ENCODE measurements at places on chromosomes 6 and 20. TPM values are rescaled to one million over a fixed set of nuclear protein-coding genes. Genes with fewer than 3 reads are reported as not detected.
A peak's percentile ranks its signal among the peaks of the same experiment; 100 is the strongest.

The SEL1L2 gene
- polyA plus RNA-seq = not detected

- no peak for DNase-seq
Measured at GRCh38 chr6:90676516-90677300, 89.8 kb upstream of the MAP3K7 start.

DNA sequence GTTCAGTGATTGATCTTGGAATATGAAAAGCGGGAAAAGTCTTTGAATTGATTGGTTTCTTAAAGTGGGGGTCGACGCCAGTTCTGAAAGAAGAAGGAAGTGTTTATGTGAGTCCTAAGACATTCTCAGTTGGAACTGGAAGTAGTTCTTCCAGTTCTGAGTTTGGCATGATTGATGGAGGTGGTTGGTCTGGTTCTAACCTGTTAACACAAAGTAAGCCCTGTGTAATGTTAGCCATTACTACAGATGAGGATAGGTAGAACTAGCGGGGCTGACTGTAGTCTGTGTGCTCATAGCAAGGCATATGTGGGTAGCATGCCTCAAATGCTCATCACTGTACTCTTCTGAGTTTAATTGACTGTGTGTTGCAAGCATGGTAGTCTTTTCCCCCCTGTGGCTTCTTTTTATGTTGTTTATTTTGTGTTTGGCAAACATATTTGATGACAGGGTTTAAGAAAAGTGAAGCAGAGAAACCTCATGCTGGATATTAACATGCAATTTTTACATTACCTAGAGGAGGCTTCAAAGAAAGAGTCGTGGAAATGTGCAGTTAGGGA lies 24.9 kb downstream of the CITED2 start:
- no peak for DNase-seq

GRCh38 chr6:137105375-137105774 lies 60.6 kb upstream of the IL20RA start:
- peak; percentile 28 for DNase-seq

DNA sequence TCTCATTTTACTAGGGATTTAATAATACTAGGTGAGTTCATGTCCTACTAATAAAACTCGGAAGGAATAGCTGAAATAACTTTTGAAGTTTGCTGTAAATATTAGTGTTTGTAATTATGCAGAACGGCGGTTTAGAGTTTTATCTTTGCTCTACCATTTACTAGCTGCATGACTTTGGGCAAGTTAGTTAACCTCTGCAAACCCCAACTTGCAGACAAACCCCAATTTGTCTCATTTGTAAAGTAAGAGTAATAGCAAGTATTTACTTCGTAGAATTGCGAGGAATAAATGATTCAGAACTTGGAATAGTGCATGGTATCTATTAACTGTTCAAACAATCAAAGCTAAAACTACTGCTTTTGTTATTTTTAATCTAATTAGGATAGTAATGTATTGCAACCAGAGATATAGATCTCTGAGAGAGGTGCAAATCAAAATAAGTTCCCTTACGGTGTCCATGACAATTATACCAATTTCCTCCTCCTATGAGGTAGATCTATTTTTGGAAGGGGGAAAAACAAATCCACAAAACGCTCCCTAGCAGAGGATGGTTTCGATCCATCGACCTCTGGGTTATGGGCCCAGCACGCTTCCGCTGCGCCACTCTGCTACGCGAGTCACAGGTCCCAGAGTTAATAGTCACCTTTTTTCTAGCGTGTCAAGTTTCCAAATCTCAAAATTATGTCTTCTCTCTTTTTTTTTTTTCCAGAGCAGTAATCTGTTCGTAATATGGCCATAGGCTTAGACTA lies 35.1 kb upstream of the BTN3A2 start:
- peak; percentile 51 for DNase-seq

- DNase-seq = no peak
Measured at GRCh38 chr6:29593199-29593855, 8.4 kb downstream of the OR2H2 start.
